ENCODE measurements at places on chromosomes 6 and 20. TPM values are rescaled to one million over a fixed set of nuclear protein-coding genes. Genes with fewer than 3 reads are reported as not detected.
A peak's percentile ranks its signal among the peaks of the same experiment; 100 is the strongest.

GRCh38 chr20:56380375-56380774 is 11.6 kb downstream of the AURKA start:
- H3K4me3 ChIP-seq = no peak overlapping the region
- DNase-seq = no peak
- no peaks in the 10 kb centered on the region for H3K4me1 ChIP-seq
- H3K27ac ChIP-seq = no peak overlapping the region

DNA sequence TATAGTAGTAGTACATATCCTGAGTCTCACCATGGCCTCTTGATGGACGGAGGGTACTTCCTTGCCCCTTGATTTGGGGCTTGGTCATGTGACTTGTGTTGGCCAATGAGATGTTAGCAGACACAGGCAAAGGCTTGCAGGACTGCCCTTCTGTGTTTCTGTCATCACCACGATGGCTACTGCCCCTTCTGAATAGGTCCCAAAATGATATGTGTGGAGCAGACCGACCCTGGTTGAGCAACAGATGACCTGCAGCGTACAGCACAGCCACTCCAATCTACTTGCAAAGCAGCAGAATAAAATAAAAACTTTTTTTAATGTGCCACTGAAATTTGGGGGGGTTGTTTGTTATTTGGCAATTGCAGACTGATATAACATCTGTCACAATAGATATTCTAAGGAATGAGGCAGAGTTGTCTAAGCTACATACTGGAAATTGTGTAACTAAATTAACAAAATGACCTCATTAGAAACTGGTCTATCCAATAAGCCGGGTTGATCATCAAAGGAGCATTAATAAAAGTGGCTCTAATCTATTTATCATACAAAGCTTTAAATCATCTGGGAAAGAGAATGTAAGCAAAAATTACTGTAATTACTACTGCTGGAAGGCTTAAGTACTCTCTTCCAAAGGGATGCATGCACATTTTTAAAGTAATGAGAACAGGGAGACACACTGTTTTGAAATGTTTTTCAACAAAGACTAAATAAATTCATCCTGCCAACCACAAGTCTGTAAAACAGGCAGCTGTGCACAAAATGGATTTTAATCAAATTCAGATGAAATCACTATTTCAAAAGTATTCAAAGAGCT is 209.5 kb downstream of the KIF16B start:
- DNase-seq = no peak
- no peak overlapping the region for H3K4me3 ChIP-seq
- peaks cover 5% of the 10 kb centered on the region for H3K4me1 ChIP-seq
- H3K36me3 ChIP-seq = no peaks in the 10 kb centered on the region
- no peak overlapping the region for H3K27ac ChIP-seq

DNA sequence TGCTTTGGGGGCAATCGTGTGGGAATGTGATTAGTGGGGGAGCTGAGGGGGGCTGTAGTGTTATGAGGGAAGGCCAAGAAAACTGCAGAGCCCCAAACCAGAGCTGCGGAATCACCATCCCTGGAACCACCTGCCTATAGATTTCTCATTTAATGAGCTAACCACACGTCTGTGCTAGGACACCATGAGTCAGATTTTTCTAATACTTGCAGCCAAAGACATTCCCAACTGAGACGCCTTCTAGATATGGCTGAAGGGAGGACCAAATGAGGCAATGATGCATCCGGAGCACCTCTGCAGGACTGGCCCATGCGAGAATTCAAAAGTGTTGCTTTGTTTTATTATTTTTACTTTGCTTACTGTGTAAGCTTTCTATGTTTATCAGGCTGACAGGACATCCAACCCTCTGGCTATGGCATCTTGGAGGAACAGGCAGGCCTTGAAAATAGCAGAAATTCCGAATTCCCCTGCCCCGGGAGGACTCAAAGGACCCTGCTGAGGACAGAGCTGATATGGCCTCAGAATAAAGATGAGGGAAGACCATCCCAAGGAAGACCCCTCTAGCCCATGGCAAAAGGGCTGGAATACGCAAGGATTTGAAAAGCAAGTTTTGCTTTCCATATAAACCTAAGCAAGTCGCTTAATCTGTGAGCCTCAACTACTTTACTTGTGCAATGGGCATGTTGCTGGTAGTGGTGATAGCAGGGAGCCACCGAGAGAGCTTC is 3.1 kb upstream of the PTGIS start:
- peaks cover 17% of the 10 kb centered on the region for H3K4me1 ChIP-seq
- DNase-seq = no peak
- H3K27me3 ChIP-seq = peaks cover 56% of the 10 kb centered on the region

FAM209B gene
- total RNA-seq = not detected

DNA sequence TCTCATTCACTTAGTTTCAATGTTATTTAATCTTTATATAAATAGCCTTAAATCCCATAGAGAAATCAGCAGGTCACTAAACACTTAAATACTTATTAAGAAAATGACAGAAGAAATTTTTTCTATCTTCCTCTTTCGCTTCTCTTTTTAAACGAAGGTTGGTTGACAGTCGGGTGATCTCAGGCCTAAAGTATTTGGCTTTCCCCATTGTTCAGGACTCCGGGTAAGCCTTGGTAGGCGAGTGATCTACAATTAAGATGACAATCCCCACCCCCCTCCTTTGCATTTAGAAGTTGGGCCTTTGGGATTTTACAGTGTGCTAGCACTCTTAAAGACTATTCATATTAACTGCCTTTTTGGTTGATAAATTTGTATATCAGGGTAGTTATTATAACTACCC is 19.7 kb upstream of the UTRN start:
- peaks cover 10% of the 10 kb centered on the region for H3K4me1 ChIP-seq
- peak; percentile 24 for DNase-seq

GRCh38 chr6:149363154-149363553 is 36.9 kb upstream of the SUMO4 start:
- peaks cover 19% of the 10 kb centered on the region for H3K4me1 ChIP-seq
- H3K27ac ChIP-seq = no peak overlapping the region
- H3K27me3 ChIP-seq = no peaks in the 10 kb centered on the region
- DNase-seq = peak; percentile 12
- H3K4me3 ChIP-seq = no peak overlapping the region

DNA sequence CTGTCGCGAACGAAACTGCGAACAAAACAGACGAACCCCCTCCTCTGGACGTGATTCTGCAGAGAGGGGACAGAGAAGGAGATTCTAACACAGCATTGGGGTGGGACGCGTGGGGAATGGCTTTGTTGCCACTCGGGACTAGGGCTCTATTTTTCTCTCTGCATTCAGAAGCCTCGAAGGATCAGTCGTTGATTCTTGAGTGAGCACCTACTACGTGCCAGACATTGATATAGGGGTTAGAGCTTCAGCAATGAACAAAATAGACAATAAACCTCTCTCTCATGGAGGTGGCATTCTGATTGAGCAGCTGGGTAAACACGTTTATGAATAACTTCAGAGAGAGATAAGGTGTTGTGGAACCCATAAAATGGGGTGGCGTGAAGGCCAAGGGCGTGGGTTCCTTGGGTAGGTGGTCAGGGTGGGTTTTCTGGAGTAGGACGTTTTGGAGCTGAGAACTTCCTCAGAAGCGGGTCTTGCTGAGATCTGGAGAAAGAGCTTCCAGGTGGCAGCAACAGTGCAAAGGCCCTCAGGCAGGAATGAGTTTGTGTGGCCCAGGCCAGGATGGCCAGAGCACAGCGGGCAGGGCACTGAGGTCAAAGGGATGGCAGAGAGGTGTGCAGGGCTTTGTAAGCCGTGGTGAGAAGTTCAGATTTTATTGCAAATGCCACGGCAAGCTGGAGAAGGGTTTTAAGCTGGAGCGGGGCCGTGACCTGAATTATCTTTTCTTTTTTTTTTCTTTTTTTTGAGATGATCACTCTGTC is 884 bp downstream of the SLC2A10 start:
- peaks cover 43% of the 10 kb centered on the region for H3K4me1 ChIP-seq
- no peak for DNase-seq
- H3K4me3 ChIP-seq = peak overlapping the region; percentile 85
- peak overlapping the region; percentile 60 for H3K27ac ChIP-seq

DNA sequence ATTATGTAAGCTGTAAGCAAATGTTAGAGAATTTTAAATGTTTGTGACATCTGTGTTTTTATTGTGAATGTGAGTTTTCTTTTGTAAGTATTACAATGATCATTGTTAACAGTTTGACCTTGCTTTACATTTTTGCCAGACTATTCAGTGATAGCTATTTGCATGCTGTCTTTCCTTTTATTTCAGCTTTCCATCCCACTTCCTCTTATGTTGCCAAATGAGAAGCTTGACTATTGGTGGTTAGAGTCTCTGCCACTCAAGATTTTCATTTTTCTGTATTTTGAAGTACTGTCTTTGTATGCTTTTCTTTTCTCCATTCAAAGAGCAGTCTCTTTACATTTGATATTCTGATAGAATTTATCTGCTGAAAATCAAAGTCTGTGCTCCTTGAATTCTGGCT is 104.1 kb downstream of the PRIM2 start:
- H3K27me3 ChIP-seq = no peaks in the 10 kb centered on the region
- no peak overlapping the region for H3K27ac ChIP-seq
- H3K4me1 ChIP-seq = peaks cover 9% of the 10 kb centered on the region
- no peak overlapping the region for H3K4me3 ChIP-seq

- H3K4me3 ChIP-seq = peak overlapping the region; percentile 31
- H3K27ac ChIP-seq = peak overlapping the region; percentile 86
- no peaks in the 10 kb centered on the region for H3K27me3 ChIP-seq
- peaks cover 42% of the 10 kb centered on the region for H3K4me1 ChIP-seq
Observed at GRCh38 chr6:160790028-160790792, 88.2 kb downstream of the PLG start.

DNA sequence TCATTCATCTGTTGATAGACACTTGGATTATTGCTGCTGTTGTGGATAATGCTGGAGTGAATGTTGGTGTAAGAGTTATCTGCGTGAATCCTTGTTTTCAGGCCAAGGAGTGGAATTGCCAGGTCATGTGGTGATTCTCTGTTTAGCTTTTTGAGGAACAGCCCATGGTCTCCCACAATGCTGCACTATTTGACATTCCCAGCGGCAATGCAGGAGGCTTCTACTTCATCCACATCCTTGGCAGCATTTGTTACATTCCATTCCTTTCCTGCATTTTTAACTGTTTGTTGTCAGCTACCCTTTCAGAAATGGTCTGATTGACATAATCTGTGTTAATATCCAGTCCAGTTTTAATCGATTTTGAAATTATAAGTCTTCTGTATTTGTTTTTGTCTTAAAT is 51.7 kb upstream of the CLDN20 start:
- H3K27me3 ChIP-seq = no peaks in the 10 kb centered on the region
- H3K4me1 ChIP-seq = no peaks in the 10 kb centered on the region
- H3K36me3 ChIP-seq = no peaks in the 10 kb centered on the region
- H3K27ac ChIP-seq = no peak overlapping the region
- no peak for DNase-seq

DBNDD2 gene
- total RNA-seq = 113 TPM

APOBEC2 gene
- not detected for total RNA-seq

DNA sequence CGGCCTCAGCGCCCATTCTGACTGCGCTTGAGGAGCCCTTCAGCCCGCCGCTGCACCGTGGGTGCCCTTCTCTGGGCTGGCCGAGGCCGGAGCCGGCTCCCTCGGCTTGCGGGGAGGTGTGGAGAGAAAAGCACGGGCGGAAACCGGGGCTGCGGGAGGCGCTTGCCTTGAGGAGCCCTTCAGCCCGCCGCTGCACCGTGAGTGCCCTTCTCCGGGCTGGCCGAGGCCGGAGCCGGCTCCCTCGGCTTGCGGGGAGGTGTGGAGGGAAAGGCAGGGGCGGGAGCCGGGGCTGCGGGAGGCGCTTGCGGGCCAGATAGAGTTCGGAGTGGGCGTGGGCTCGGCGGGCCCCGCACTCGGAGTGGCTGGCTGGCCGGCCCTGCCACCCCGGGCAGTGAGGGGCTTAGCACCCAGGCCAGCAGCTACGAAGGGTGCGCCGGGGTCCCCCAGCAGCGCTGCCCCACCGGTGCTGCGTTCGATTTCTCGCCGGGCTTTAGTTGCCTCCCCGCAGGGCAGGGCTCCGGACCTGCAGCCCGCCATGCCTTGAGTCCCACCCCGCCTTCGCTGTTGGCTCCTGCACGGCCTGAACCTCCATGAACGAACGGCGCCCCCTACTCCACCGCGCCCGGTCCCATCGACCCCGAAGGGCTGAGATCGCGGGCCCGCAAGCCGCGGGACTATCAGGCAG is 45.7 kb upstream of the MCUR1 start:
- no peak overlapping the region for H3K27ac ChIP-seq
- no peak for DNase-seq
- H3K4me1 ChIP-seq = peaks cover 7% of the 10 kb centered on the region
- peaks cover 5% of the 10 kb centered on the region for H3K36me3 ChIP-seq
- H3K27me3 ChIP-seq = no peaks in the 10 kb centered on the region

GRCh38 chr20:57791178-57791962 is 81.6 kb upstream of the PMEPA1 start:
- no peaks in the 10 kb centered on the region for H3K36me3 ChIP-seq
- no peak overlapping the region for H3K27ac ChIP-seq
- H3K4me3 ChIP-seq = no peak overlapping the region
- DNase-seq = no peak
- H3K4me1 ChIP-seq = peaks cover 18% of the 10 kb centered on the region

- no peak overlapping the region for H3K4me3 ChIP-seq
- H3K27me3 ChIP-seq = no peaks in the 10 kb centered on the region
- no peak for DNase-seq
Observed at GRCh38 chr6:140009286-140009685, 634.8 kb upstream of the CITED2 start.

OXT gene
- not detected for total RNA-seq

BCKDHB gene
- total RNA-seq = 27.3 TPM

- H3K4me3 ChIP-seq = no peak overlapping the region
- no peak overlapping the region for H3K27ac ChIP-seq
- H3K36me3 ChIP-seq = no peaks in the 10 kb centered on the region
- DNase-seq = no peak
- peaks cover 7% of the 10 kb centered on the region for H3K4me1 ChIP-seq
- peaks cover 86% of the 10 kb centered on the region for H3K27me3 ChIP-seq
Observed at GRCh38 chr6:3627956-3628835, 123.3 kb downstream of the PXDC1 start.

DNA sequence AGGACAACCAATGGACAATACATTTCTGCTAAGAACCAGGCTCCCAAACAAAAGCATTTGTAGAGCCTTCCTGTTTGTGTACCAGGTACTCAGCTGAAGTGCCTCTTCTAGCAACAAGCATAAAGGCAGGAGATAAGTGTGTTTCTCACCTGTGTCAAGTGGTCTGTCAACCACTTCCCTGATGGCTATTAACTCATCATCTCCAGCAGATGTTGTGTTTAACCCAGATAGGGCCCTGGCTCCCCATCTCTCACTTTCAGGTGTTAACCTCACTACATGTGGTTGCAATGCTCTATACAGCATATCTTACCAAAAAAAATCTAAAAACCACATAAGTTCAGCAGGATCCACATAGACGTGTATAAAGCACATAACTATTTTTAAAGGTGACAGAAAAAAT is 9.6 kb upstream of the IL17A start:
- no peaks in the 10 kb centered on the region for H3K27me3 ChIP-seq
- DNase-seq = no peak
- H3K4me1 ChIP-seq = no peaks in the 10 kb centered on the region
- H3K27ac ChIP-seq = no peak overlapping the region

AKAP12 gene
- total RNA-seq = 31.8 TPM

All from Calu3 (cell line).